Stimulated activated CD8-positive, alpha-beta memory T cell treated with anti-CD3 and anti-CD28 coated beads, Interleukin-7, amount 100 ng/mL, for 1 hour (primary cell): ENCODE measurements at places on chromosomes 2 and 18.

- DNase-seq: no peak
These were observed 6.6 kb upstream of the MTHFD2 start for GRCh38 chr2:74191596-74192380.

GRCh38 chr2:213475433-213475832 is 191.2 kb downstream of the SPAG16 start:
- no peak for DNase-seq

DNA sequence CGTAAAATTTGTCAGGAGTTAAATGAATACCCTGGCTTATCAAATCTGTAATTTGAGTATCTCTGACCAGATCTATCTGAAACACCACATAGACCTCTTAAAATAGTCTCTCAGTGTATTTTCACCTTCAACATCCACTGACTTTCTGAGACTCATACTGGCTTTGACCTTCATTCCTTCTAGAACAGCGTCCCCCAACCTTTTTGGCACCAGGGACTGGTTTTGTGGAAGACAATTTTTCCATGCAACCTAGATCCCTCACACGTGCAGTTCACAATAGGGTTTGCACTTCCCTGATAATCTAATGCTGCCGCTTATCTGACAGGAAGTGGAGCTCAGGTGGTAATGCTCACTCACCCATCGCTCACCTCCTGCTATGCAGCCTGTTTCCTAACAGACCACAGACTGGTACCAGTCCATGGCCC is 3.2 kb downstream of the NBAS start:
- no peak for DNase-seq

- DNase-seq: no peak
These were observed 41.9 kb upstream of the C2orf66 start for GRCh38 chr2:196851088-196851487.

GRCh38 chr2:228819701-228820100 is 451.4 kb downstream of the PID1 start:
- DNase-seq: no peak

DNA sequence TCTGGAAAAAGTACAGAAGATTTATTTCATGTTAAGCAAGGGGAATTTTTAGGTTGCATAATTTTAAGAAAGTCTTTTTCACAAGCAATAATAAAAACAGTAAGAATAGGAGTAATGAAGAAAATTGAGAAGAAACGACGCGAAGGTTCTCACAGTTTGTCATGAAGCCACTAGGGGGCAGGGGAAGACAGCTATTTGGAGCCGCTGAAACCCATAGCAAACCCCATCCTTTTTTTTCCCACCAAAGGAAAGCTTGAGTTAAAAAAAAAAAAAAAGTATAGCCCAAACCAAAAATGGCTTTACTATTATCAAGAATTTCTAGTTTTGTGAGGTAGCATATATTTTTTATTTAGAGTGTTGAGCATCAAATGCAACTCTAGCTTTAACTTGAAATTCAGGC is 300.9 kb downstream of the PHLPP1 start:
- DNase-seq: no peak

DNA sequence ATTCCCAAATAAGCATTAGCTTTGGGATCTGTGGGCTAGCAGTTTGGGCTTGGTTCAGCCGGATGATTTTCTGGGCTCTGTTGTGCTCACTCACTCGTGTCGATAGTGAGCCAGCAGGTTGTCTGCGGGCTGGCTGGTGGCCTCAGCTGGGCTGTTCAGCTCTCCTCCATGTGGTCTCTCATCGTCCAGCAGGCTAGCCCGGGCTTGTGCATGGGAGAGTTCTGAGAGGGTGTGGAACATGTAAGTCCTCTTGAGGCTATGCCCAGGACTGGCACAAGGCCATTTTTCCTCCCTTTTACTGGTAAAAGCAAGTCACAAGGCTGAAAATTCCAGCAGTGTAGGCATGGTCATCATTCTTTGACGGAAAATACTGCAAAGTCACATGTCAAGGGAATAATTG is 38.5 kb downstream of the NTSR2 start:
- DNase-seq: no peak

DNA sequence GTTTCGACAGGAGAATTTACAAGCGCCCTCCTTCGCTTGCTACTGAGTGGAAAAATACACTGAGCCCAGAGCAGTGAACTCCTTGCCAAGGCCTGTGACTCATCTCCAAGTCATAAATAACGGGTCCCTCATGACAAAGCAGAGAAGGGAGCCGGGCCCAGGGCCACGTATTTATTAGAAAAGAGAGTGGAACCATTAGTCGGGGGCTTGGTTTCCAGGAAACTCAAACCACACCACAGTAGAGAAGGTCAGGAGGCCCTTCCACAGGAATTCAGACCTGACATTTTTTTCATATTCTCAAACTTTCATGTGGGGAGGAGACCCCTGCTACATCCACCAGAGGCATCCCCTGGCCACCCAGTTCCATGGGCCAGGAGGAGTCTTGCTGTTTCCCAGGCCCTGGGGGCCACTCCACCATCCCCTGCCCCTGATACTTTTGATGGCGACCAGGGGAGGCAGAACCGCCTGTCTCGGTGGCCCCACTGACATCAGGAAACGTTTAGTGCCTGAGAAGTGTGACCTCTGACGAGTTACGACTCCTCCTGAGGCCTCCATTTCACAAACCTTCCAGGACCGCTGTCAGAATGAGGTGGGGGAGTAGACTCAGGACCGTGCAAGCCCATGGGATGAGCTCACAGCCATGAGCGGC is 289.7 kb downstream of the DYSF start:
- DNase-seq: no peak

- DNase-seq: no peak
These were observed 294.5 kb downstream of the NR4A2 start for GRCh38 chr2:156038021-156038420.

GRCh38 chr2:3146772-3147650 is 230.6 kb downstream of the EIPR1 start:
- DNase-seq: no peak

DNA sequence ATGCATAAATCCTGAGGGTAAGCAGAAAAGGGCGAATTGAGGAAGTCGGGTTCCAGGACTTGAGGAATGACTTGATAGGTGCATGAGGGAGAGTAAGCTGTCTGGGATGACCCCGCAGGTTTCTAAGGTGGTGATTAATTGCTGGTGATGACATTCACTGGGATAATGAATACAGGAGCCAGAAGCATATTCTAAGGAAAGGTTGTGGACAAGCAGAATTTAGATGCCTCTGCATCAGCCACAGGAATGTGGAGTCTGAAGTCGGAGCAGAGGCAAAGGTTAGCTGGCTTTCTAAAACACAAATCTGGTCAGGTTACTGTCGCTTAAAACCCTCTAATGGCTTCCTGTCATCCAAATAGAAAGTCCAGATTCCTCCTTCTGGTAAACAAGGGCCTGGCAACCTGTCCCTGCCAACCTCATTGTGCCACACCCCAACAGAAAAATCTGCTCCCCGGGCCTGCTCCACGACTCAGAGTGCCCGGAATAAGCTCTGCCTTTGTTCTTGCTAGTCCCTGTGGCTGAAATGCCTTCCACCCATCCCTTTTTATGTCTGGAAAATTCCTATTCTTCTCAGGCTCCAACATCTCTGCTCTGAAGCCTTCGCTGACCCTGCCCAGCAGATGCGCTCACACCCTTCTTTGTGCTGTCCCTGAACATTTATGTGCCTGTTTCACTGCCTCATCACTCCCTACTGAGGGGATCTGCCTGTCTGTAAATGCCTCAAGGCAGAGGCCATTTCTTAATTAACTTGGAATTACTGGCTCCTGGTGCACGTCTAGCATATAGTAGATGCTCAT is 11.3 kb upstream of the TMEM214 start:
- no peak for DNase-seq

DNA sequence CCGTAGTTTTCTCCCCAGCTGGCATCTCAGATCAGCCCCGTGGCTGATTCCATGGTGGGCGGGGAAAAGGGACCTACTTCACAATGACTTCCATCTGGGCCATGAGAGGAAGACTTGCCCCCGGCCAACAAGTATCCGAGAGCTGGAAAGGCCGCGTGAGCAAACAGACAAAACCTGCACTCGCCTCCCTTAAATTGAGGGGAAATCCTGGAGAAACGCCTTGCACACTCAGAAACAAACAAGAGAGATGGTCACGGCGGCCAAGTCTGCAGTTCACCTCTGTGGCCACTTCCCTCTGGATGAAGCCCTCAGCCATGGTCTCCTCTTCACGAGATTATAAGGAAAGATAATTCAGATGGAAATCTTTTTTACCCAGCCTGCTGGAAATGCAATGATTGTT is 39.4 kb upstream of the TPO start:
- DNase-seq: no peak

DNA sequence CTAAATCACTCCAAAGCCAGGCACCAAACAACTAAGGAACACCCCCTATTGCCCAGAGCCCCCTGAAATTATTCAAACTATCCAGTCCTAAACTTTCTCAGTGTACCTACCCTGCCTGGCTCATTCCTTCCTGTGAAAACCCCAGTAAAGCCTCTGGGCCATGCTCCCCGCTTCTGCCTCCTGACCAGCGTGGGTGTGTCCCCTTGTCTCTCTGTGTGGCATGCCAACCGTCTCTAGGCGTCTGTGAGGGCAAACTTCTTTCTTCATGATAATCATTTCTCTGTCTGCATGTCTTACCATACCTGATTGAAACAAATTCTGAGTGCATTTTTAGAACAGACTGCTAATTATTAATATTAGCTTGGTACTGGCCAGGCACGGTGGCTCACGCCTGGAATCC is 109.0 kb upstream of the MSH2 start:
- no peak for DNase-seq

- DNase-seq: no peak
These were observed 9.1 kb downstream of the GLI2 start for GRCh38 chr2:120744817-120745216.

DNA sequence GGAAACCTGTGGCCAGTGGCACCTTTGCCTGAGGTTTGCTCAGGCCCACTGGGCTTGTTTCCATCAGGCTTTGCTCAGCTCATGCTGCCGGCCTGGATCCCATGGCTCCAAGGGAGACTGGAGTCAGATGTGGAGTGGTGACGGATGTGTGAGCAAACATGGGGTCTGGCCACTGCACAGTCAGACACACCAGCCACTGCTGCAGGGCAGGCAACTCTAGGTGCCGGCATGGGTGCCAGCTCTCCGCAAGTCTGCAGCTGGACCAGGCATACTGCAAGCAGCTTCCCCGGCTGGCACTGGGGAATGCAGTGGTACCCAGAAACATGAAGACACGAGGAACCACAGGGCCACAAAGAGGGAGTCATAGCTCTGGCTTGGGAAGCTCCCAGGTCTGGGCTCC is 37.4 kb downstream of the TDRD15 start:
- DNase-seq: no peak

DNA sequence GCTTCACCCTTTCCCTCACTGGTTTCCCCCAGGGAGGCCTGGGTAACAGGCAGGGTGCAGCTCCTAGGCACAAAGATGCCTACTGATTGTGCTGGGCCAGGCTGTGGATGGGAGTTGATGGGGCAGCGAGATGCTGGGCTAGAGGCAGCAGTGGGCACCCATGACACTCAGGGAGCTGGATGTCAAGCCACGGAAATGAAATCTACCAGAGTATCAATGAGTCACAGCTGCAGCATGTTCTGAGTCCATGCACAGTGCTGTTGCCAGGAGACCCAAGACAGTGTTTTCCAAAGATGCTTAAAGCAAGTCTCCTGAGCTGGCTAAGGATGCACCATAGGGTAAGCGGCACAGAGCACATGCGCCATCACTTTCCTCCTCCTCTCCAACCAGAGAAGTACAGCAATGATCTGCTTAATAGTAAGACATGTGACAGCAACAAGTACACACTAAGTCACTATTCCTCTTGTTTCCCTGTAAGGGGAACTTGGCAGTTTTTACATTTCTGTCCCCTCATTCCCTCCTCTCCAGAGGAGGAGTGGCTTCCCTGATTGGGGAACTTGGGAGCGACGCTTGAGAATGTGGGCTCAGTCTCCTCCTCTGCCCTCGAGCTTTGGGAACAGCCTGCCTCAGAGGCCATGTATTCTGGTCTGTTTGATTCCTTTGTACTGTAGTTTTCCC is 57.2 kb downstream of the CDC42EP3 start:
- no peak for DNase-seq

- DNase-seq: no peak
These were observed 13.3 kb downstream of the SULT1C3 start for GRCh38 chr2:108253106-108253505.

GRCh38 chr2:71813315-71813714 is 334.3 kb downstream of the CYP26B1 start:
- no peak for DNase-seq

DNA sequence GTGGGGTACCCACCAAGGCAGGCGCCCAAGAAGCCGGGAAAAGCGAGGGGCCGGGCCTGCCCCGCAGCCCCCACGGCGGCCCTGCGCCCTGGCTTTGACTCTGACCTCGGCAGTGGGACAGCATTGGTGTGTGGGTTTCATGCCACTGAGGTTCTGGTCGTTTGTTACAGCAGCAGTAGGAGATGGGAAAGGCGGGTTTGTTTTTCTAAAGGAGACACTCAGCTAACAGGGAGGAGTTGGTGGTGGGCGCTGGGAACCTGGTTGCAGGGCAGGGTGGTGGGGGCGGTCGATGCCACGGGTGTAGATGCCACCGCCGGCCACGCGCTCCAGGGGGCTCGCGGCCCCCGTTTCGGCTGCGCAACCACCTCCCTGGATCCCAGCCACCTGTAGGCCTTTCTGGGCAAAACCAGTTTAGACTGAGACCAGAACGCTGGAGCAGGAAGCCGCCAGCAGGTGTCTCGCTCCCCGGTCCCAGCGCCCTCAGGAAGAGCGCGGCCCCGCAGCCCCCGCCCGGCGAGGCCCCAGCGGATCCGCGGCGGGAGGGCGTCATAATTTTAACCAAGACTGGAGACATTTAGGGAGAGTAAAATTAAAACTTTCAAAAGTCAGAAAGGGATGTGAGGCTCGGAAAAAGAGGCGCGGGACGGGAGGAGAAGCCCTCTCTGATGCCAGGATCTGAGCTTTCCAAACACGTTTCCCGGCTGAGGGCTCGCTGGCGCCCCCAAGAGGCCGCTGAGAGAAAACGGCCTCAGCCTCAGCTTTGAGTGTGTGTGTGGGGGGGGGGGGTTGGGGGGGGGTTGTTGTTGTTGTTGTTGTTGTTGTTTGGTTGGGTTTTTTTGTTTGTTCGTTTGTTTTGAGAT is 17.4 kb downstream of the CIDEA start:
- DNase-seq: peak; percentile 14

DNA sequence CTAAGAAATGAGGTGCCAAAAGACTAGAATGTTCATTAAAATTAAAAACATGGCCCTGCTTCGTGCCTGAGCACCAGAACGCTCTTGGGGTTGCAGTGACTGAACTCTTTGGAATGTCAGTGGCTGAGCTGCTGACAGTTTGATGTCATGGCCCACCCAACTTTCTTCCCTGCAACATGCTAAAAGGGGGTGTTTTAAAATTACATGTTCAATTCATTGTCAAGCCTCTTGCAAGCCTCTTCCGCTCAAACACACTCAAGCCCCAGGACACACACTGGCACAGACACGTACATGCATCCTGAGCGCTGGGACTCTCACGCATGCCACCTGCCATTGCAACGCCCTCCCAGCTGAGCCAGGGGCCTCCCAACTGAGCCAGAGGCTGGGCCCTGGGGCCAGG is 12.6 kb downstream of the RUFY4 start:
- DNase-seq: no peak

- no peak for DNase-seq
These were observed 62.0 kb upstream of the SLC35F5 start for GRCh38 chr2:113818382-113818951.

- no peak for DNase-seq
These were observed 23.9 kb downstream of the PMAIP1 start for GRCh38 chr18:59923539-59924196.
